ENCODE measurements at places on chromosomes 16 and 17. TPM values are rescaled to one million over a fixed set of nuclear protein-coding genes. Genes with fewer than 3 reads are reported as not detected.

Gene TBC1D26
- not detected for total RNA-seq

Gene SKAP1
- not detected for total RNA-seq

Gene GDPD3
- 6.0 TPM for total RNA-seq

Gene FOXC2
- total RNA-seq: 54.5 TPM

Gene TBC1D3I
- 0.63 TPM for total RNA-seq

Gene TGFB1I1
- total RNA-seq: 231 TPM

Gene CA7
- total RNA-seq: not detected

Gene DOC2A
- total RNA-seq: 0.56 TPM

Gene ATP1B2
- total RNA-seq: 1.1 TPM

Gene MYCBPAP
- 0.68 TPM for total RNA-seq

Gene ITGB3
- 68.1 TPM for total RNA-seq

DNA sequence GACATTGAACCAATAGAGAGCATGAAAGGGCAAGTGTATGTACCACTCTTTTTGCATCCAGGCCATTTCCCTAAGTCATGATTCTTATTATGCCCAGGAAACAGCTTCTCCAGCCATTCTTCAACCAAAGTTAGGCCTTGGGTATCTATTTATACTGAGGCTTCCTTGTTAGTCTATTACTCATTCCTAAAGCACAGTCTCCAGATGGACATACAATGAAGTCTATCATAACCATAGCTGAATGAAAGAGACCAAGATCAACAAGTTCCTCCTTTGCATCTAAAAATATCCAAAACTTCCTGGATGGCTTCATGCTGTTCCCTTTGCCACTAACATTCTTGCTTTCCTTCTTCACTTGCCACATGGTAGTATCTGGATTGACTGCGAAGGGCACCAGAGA lies 265.9 kb downstream of the CDH8 start:
- H3K36me3 ChIP-seq: no peaks in the 10 kb centered on the region
- H3K27me3 ChIP-seq: no peaks in the 10 kb centered on the region
- peaks cover 12% of the 10 kb centered on the region for H3K4me1 ChIP-seq
- peak overlapping the region; percentile 14 for H3K27ac ChIP-seq
- H3K4me3 ChIP-seq: no peak overlapping the region

GRCh38 chr17:32490101-32490482 lies 3.3 kb downstream of the CDK5R1 start:
- peaks cover 29% of the 10 kb centered on the region for H3K4me1 ChIP-seq
- H3K36me3 ChIP-seq: peaks cover 10% of the 10 kb centered on the region
- H3K4me3 ChIP-seq: no peak overlapping the region
- H3K27me3 ChIP-seq: no peaks in the 10 kb centered on the region
- DNase-seq: no peak
- no peak overlapping the region for H3K27ac ChIP-seq

- no peak overlapping the region for H3K27ac ChIP-seq
- no peak for DNase-seq
- H3K36me3 ChIP-seq: no peaks in the 10 kb centered on the region
These were observed 99.4 kb downstream of the CYLD start for GRCh38 chr16:50841081-50841886.

DNA sequence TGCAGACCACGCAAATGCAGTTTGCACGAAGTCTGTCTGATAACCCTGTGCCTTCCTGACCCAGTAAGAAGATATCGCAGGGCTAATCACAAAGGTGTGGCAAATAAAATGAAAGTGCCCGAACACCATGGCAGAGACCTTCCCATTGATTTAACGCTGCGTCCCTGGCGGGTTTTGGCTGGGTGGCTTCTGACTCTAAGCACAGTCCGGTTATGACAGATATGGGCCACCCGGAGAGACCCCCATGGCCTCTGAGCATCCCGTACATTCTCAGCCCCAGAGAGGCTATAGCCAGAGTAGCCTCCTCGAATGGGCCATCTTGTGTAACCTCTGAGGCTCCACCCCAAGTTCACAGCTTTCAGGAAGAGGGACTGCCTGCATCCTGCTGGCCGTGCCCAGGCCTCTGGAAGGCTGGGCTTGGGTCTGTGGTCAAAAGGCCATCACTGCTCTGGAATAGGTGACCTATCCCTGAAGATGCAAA lies 5.5 kb downstream of the FOXC2 start:
- no peaks in the 10 kb centered on the region for H3K36me3 ChIP-seq
- H3K4me1 ChIP-seq: peaks cover 37% of the 10 kb centered on the region
- DNase-seq: no peak
- peak overlapping the region; percentile 94 for H3K4me3 ChIP-seq
- no peaks in the 10 kb centered on the region for H3K27me3 ChIP-seq
- H3K27ac ChIP-seq: peak overlapping the region; percentile 91

DNA sequence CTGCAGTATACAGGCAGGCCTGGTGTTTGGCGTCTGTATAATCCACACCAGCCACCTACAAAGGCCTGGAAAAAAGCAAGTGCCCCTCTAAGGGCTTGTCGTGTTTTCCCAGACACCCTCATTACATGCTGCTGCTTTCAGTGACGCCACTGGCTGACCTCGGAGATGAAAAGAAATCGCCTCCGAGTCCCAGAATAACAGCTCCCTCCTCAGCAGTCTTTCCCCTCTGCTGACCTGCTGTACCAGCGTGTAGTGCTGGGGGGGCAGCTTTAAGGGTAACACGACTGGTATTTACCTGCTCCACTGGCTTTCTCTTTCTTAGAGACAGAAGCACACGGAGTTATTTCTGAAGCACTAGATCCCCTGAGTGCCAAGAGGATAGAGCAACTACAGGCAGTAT lies 296.8 kb downstream of the GRIN2A start:
- no peak overlapping the region for H3K4me3 ChIP-seq
- H3K27me3 ChIP-seq: no peaks in the 10 kb centered on the region
- H3K36me3 ChIP-seq: no peaks in the 10 kb centered on the region
- H3K27ac ChIP-seq: no peak overlapping the region

GRCh38 chr16:57663436-57663835 lies 4.7 kb upstream of the ADGRG3 start:
- no peaks in the 10 kb centered on the region for H3K4me1 ChIP-seq
- H3K4me3 ChIP-seq: no peak overlapping the region
- H3K27ac ChIP-seq: no peak overlapping the region
- DNase-seq: no peak
- no peaks in the 10 kb centered on the region for H3K36me3 ChIP-seq
- H3K27me3 ChIP-seq: no peaks in the 10 kb centered on the region

DNA sequence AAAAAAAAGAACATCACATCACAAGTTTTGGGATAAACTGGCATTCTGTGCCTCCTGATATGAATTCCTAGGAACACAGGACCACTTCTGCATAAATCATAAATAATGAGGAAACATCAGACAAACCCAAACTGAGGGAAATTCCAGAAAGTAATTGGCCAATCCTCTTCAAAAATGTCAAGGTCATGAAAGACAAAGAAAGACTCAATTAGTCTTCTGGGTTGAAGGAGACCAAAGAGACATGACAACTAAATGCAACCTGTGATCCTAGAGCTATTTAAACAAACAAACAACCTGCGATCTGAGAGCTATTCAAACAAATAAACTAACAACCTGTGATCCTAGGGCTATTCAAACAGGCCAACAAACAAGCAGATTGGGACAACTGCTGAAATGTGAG lies 144.3 kb downstream of the VPS53 start:
- no peaks in the 10 kb centered on the region for H3K36me3 ChIP-seq
- no peaks in the 10 kb centered on the region for H3K27me3 ChIP-seq
- no peak overlapping the region for H3K4me3 ChIP-seq
- H3K27ac ChIP-seq: no peak overlapping the region

GRCh38 chr17:76690596-76691280 lies 20.0 kb downstream of the MXRA7 start:
- DNase-seq: no peak
- H3K4me3 ChIP-seq: no peak overlapping the region
- H3K27me3 ChIP-seq: no peaks in the 10 kb centered on the region

DNA sequence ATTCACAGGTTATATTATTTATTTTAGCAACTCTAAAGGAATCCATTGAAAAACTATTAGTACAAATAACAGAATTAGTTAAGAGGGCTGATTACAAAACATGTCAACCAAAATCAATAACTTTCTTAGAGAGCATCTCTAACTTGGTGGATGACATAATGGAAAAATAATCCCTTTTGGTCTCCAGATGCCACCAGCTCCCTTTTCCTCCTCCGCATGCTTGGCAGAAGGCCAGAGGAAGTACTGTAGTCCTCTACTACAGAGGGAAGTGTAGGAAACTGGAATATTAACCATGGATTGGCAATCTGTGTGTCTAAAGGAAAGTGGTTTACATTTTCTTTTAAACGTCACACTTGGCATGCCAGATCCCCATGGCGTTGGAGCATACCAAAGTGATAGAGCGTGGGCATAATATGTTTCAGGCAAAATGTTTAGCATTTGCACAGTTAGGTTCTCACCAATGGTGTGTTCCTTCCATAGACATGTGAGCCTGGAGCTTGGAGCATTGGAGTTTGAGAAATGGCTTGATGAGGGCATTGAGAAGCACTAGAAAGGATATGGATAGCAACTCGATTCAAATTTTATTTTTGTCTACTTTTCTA lies 106.3 kb downstream of the PRKCB start:
- DNase-seq: no peak
- no peak overlapping the region for H3K4me3 ChIP-seq

GRCh38 chr17:10871914-10872313 lies 34.0 kb upstream of the PIRT start:
- H3K27me3 ChIP-seq: no peaks in the 10 kb centered on the region
- H3K4me3 ChIP-seq: no peak overlapping the region
- H3K36me3 ChIP-seq: no peaks in the 10 kb centered on the region
- H3K27ac ChIP-seq: no peak overlapping the region
- no peaks in the 10 kb centered on the region for H3K4me1 ChIP-seq

DNA sequence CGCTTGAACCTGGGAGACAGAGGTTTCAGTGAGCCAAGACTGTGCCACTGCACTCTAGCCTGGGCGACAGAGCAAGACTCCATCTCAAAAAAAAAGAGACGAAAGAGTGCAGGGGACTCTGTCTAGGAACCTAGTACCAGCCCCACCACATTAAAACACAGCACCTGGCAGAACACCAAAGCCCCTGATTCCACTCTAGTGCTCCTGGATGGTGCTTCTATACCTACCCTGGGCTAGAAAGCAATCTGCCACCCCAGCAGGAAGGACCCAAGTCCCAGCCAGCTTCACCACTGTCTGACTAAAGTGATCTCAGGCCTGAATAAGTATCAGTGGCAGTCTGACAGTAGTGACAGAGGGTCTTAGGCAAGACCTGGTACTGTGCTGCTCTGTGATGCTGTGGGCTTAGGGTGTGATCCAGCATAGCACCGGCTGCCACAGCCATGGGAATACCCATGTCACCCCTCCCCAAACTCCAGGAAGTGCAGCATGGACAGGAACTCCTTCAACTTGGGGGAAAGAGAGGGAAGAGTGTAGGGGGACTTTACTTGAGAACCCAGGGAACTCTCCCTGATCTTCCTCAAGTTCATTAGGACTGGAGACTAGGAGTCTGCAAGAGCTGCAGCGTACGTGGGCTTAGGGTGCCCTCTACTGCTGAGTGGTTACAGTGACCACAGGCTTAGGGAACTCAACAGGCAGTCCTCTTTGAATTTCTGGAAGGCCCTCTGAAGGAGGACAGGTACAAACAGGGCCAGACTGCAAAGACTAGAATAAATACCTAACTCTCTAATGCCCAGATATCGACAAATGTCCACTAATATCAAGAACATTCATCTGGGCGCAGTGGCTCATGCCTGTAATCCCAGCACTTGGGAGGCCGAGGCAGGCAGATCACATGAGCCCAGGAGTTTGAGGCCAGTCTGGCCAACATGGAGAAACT lies 30.0 kb upstream of the RNF43 start:
- no peaks in the 10 kb centered on the region for H3K36me3 ChIP-seq
- H3K4me3 ChIP-seq: no peak overlapping the region
- no peak overlapping the region for H3K27ac ChIP-seq
- no peaks in the 10 kb centered on the region for H3K27me3 ChIP-seq

GRCh38 chr17:30173649-30174048 lies 57.0 kb downstream of the NSRP1 start:
- no peaks in the 10 kb centered on the region for H3K4me1 ChIP-seq
- DNase-seq: no peak
- H3K27me3 ChIP-seq: no peaks in the 10 kb centered on the region
- no peak overlapping the region for H3K4me3 ChIP-seq
- H3K36me3 ChIP-seq: peaks cover 10% of the 10 kb centered on the region

DNA sequence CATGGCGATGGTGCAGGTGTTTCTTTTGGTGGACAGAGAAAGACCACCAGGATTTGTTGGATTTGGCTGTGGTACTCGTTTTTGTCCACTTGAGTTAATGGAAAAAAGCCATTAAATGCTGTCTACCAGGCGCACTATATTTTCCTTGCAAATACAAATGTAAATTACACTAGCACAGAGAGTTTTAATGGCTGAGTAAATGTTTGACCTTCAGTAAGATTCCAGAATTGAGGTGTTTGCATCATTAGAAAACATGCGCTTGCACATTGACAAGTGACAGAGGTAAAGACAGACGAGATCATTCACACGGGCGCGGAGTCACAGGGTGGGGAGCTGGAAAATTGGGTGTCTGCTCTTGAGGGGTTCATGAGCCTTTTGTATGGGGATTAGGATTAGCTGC lies 53.5 kb upstream of the AKTIP start:
- no peaks in the 10 kb centered on the region for H3K27me3 ChIP-seq
- H3K36me3 ChIP-seq: no peaks in the 10 kb centered on the region
- no peak overlapping the region for H3K27ac ChIP-seq
- H3K4me1 ChIP-seq: no peaks in the 10 kb centered on the region
- DNase-seq: no peak
- no peak overlapping the region for H3K4me3 ChIP-seq

GRCh38 chr17:37180376-37180775 lies 195.4 kb upstream of the C17orf78 start:
- no peaks in the 10 kb centered on the region for H3K4me1 ChIP-seq
- no peaks in the 10 kb centered on the region for H3K27me3 ChIP-seq
- no peak overlapping the region for H3K4me3 ChIP-seq
- no peaks in the 10 kb centered on the region for H3K36me3 ChIP-seq
- DNase-seq: no peak
- no peak overlapping the region for H3K27ac ChIP-seq

- H3K4me3 ChIP-seq: no peak overlapping the region
- no peak overlapping the region for H3K27ac ChIP-seq
- H3K36me3 ChIP-seq: no peaks in the 10 kb centered on the region
These were observed 30.5 kb upstream of the IRF8 start for GRCh38 chr16:85868495-85868894.

- DNase-seq: no peak
- H3K4me3 ChIP-seq: no peak overlapping the region
- no peaks in the 10 kb centered on the region for H3K36me3 ChIP-seq
These were observed 232.4 kb downstream of the CCDC182 start for GRCh38 chr17:57512691-57513090.

GRCh38 chr16:3214904-3215600 lies 19.9 kb downstream of the ZNF200 start:
- no peaks in the 10 kb centered on the region for H3K4me1 ChIP-seq
- no peaks in the 10 kb centered on the region for H3K27me3 ChIP-seq
- H3K4me3 ChIP-seq: no peak overlapping the region
- DNase-seq: no peak
- H3K27ac ChIP-seq: no peak overlapping the region

All from thoracic aorta (tissue), 2 donors.